Spleen (tissue), 13 donors: ENCODE measurements at places on chromosomes 5 and 9. TPM values are rescaled to one million over a fixed set of nuclear protein-coding genes. Genes with fewer than 3 reads are reported as not detected.

DNA sequence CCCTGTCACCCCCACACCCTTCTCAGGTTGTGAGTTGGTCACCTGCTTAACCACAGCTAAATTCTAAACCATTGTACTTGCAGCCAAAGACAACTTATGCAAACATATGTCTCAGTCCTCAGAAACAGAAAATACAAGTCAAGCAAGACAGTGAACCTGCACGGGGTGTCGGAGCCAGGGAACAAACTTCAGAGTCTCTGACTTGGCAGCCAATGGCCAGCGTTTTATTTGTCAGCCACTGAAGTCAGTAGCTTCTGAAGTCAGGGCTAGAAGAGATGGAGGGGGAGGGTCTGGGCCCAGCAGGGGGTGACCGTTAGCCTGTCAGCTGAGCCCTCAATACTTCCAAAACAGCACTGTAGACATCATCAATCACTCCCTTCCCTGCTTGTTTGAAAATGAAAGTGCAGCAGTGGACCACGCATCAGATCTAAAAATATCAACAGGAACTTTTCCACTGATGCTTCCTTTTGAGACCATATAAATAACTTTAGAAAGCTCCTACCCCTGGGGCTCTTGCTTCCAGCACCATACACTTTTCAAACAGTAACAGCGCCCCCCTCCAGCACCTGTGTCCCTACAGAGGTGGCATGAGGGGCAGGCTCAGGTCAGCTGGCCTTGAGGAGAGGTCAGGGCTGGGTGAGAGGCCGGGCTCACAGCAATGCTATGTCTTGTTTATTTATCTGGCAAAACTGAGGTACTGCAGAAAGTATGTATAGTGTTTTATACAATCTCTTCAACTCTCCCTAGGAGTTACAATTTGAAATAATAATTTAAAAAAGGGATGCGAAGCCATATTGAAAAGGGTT, 142.5 kb downstream of the ACER2 start:
- H3K27ac ChIP-seq = no peak overlapping the region
- H3K36me3 ChIP-seq = no peaks in the 10 kb centered on the region
- H3K27me3 ChIP-seq = no peaks in the 10 kb centered on the region
- DNase-seq = no peak
- H3K4me1 ChIP-seq = no peaks in the 10 kb centered on the region

GRCh38 chr5:36765876-36766275, 110.7 kb upstream of the NIPBL start:
- H3K27ac ChIP-seq = no peak overlapping the region
- no peaks in the 10 kb centered on the region for H3K4me1 ChIP-seq
- no peak for DNase-seq
- no peaks in the 10 kb centered on the region for H3K36me3 ChIP-seq
- no peaks in the 10 kb centered on the region for H3K27me3 ChIP-seq

DNA sequence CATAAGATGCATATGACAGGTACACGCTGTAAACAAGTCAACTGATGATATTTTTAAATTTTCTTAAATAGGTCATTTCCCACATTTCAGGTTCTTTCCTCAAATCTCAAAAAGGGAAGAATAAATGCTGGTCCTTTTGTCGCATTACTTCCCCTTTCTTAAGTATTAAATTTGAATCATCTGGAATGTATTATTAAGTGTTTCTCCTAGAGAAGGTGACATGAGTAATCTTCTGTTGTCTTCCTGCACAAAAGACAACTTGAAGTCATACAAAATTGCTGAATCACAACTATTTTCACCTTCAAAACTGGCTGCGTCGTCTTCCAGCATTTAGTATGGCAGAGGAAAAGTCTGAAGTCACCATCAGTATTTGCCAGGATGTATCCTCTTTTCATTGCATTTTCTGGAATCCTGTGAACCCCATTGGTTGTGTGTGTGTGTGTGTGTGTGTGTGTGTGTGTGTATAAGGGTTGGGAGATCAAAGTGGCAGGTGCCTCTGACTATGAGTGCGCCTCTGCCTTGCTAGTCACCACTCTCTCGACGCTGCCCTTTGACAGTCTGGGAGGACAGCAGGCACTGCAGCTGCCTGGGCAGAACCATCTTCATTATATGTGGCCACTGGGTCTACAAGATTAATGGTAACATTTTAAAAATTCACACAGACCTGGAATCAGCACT, 86.9 kb downstream of the MVB12B start:
- no peak overlapping the region for H3K4me3 ChIP-seq
- H3K27ac ChIP-seq = peak overlapping the region; percentile 16
- H3K27me3 ChIP-seq = no peaks in the 10 kb centered on the region

DNA sequence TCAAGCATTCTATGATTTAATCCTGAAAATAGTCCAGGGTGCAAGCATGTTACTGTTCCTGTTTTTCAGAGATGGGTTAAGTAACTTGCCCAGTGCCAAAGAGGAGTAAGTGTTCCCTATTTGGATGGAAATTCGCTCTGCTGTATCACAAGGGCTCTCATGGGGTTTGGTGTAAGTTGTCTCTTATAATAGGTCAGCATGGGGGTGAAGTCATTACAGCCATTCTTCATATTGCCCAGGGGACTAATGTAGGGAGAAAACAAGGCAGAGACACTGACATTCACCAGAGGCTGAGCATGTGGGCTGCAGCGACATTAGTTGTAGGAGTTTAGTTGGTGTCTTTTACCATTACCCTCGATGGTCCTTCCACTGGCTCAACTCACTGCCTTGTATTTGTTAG, 142.1 kb upstream of the GLRA1 start:
- H3K27me3 ChIP-seq = no peaks in the 10 kb centered on the region
- no peak for DNase-seq
- no peak overlapping the region for H3K27ac ChIP-seq
- no peak overlapping the region for H3K4me3 ChIP-seq
- no peaks in the 10 kb centered on the region for H3K4me1 ChIP-seq

- no peak overlapping the region for H3K27ac ChIP-seq
- H3K4me3 ChIP-seq = no peak overlapping the region
- peak; percentile 60 for DNase-seq
- peaks cover 10% of the 10 kb centered on the region for H3K4me1 ChIP-seq
- no peaks in the 10 kb centered on the region for H3K36me3 ChIP-seq
These were observed 25.8 kb upstream of the LPCAT1 start for GRCh38 chr5:1549475-1550030.

GRCh38 chr5:66151030-66151429, 6.9 kb downstream of the SREK1 start:
- H3K36me3 ChIP-seq = no peaks in the 10 kb centered on the region
- H3K4me1 ChIP-seq = peaks cover 26% of the 10 kb centered on the region
- no peak overlapping the region for H3K4me3 ChIP-seq
- no peaks in the 10 kb centered on the region for H3K27me3 ChIP-seq
- no peak overlapping the region for H3K27ac ChIP-seq
- no peak for DNase-seq

DNA sequence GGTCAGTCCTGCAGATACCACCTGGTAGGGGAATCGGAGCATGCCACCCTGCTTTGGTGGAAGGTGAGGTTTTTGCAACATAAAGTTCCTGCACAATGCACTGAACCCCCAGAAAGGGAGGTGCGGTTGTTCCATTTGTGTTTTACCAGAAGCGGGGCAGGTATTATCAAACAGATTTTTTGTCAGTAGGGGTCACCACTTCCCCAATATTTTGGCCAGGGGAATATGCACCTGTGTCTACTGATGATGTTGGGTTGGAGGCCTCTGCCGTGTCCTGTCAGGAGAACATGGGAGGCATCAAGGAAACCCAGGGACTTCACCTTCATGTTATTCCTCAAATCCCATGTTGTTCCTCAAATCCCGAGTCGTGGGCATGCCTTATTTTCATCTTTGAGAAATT, 438.7 kb downstream of the NTRK2 start:
- H3K36me3 ChIP-seq = no peaks in the 10 kb centered on the region
- H3K27ac ChIP-seq = no peak overlapping the region
- DNase-seq = no peak
- H3K4me1 ChIP-seq = no peaks in the 10 kb centered on the region

Gene SHB
- total RNA-seq = 11.8 TPM

Gene TNFAIP8
- total RNA-seq = 88.8 TPM

Gene CAPSL
- total RNA-seq = not detected

Gene IFNA2
- 0.86 TPM for total RNA-seq

Gene PCDHGC5
- 1.2 TPM for total RNA-seq
